Progenitor cell of endocrine pancreas (in vitro differentiated cells): ENCODE measurements at places on chromosomes 1 and 21. TPM values are rescaled to one million over a fixed set of nuclear protein-coding genes. Genes with fewer than 3 reads are reported as not detected.

Gene SGIP1
- total RNA-seq, result 12.1 and 16.0 TPM in 2 replicates

GRCh38 chr1:203622486-203622885 lies 4.1 kb upstream of the ATP2B4 start:
- no peak for DNase-seq

DNA sequence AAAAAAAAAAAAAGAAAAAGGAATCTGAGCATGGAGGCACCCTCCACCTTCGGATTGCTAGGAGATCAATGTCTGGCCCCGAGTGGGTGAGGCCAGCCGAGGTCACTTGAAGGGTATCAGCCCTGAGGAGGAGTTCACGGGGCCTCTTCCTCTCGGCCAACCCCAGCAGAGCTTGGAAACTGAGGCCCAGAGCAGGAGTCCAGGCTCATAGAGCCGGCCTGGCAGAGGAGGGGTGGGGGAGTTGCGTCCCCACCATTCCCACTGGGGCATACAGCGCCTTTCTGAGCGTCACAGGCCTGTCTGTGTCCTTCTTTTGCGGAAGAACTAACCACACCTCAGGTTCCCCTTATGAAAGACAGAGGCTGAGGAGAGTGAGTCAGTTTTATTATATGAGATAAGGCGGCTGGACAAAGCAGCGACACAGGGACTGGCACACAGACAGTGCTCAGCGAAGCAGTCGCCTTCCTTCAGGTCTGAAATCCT lies 17.1 kb upstream of the EPHA2 start:
- no peak for DNase-seq

Gene CFHR4
- total RNA-seq, result not detected in 2 replicates

Gene PODN
- 0.26 and 0.38 TPM in 2 replicates for total RNA-seq
